ENCODE measurements at places on chromosomes 4 and X.

- DNase-seq: no peak
Observed at GRCh38 chr4:89894649-89895550, at the start of gene MMRN1. Gene MMRN1 (plus strand): TSS chr4:89894854. CDS start chr4:89894972, 118 bp downstream.

GRCh38 chr4:7112656-7113055, 44.8 kb upstream of the GRPEL1 start:
- no peak for DNase-seq

- no peak for DNase-seq
Observed at GRCh38 chrX:80282535-80282934, 137.7 kb upstream of the TENT5D start.

GRCh38 chr4:80918004-80918403, 112.5 kb upstream of the BMP3 start:
- no peak for DNase-seq

- DNase-seq: no peak
Observed at GRCh38 chr4:67103001-67103747, 442.1 kb downstream of the CENPC start.

DNA sequence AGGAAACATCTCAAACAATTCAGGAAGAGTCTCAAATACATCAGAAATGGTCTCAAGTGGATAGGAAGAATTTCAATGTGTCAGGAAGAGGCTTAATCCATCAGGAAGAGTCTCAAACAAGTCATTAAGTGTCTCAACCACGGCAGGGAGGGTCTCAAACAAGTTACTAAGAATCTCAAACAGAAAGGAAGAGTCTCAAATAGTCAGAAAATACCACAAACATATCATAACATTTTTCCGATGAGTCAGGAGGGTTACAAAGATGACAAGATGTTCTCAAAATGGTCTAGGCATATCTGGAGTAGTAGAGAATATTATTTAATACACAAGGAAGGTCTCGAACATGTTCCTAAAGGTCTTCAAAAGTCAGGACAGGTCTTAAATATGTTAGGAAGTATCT, 109.3 kb upstream of the USP9X start:
- no peak for DNase-seq

- DNase-seq: no peak
Observed at GRCh38 chr4:88240297-88240714, 44.1 kb downstream of the PPM1K start.

DNA sequence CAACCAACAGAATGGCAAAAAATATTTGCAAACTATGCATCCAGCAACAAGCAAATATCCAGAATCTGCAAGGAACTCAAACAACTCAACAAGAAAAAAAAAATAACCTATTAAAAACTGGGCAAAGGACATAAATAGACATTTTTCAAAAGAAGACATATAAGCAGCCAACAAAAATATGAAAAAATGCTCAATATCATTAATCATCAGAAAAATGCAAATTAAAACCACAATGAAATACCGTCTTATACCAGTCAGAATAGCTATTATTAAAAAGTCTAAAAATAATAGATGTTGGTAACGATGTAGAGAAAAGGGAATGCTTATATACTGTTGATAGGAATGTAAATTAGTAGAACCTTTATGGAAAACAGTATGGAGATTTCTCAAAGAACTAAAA, 53.4 kb downstream of the WDR19 start:
- no peak for DNase-seq

- DNase-seq: no peak
Observed at GRCh38 chrX:16435399-16435986, 214.5 kb upstream of the S100G start.

DNA sequence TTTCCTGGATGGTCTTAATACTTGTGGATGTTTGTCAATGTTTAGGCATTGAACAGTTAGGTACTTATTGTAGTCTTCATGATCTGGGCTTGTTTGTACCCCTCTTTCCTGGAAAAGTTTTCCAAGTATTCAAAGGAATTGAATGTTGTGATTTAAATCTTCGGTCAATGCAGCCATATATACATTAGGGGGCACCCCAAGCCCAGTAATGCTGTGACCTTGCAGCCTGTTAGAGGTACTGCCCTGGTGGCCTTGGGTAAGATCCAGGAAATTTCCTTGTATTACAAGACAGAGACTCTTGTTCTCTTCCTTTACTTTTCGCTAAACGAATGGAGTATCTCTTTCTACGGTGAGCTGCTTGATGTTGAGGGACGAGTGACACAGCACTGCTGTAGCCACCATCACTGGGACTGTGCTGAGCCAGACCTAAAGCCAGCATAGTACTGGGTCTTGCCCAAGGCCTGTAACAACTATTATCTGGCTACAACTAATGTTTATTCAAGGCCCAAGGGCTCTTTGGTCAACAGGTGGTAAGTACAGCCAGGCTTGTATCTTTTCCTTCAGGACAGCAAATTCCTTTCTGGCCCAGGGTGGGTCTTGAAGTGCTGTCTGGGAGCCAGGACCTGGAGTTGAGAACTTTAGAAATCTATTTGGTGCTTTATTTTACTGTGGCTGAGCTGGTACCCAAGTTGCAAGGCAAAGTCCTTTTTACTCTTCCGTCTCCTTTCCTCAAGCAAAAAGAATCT, 118.3 kb upstream of the ATOH1 start:
- peak; percentile 67 for DNase-seq

DNA sequence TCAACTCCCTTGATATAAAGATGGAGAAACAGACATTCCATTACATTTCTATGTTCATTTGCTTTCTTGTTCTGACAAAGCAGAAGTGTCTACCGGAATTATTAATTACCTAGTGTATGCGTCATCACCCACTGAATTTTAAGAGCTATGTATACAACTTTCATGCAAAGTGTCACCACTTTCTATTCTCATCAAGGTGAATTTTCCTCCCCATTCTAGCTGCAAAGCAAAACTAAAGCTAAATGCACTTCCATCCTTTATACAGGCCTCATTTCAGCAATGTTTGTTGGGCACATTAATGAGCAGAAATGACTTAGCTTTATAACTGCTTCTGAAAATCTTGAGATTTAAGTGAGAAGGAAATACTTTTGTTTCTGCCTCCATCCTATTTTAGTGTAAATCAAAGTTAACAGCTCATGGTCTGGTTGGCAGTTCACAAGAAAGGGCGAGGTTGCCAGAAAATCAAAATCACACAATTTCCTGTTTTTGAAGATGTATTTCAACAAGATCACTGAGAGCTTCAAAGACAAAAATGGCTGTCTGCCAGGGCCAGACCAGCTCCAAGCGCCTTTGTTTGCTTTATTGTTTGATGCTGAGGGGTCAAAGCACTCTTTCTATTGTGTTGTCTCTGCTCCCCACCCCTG, 7.2 kb upstream of the FAM9C start:
- DNase-seq: no peak

GRCh38 chr4:168849997-168850396, 160.1 kb downstream of the CBR4 start:
- DNase-seq: peak; percentile 57

DNA sequence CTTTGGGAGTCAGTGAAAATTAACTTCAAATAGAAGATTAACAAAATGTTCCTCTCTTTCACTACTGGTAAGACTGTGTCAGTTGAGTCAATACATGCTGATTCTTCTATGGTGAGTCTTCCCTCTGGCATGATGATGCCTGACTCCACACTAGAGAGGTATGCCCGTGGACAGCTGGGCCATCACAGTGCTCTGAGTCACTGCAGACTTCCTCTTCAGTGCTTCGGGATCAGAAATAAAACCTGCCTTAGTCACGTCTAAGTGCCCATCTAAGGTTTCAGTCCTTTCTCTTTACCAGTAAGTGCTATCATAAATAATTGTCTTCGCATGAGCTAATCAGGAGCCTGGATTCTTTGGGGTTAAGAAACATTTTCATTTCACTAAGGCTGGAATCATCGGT, 1.6 kb upstream of the ASB5 start:
- no peak for DNase-seq

GRCh38 chr4:55545641-55546505, 836 bp downstream of the CLOCK start:
- peak; percentile 79 for DNase-seq

- no peak for DNase-seq
Observed at GRCh38 chr4:179858221-179858620, 2385.0 kb upstream of the TENM3 start.

DNA sequence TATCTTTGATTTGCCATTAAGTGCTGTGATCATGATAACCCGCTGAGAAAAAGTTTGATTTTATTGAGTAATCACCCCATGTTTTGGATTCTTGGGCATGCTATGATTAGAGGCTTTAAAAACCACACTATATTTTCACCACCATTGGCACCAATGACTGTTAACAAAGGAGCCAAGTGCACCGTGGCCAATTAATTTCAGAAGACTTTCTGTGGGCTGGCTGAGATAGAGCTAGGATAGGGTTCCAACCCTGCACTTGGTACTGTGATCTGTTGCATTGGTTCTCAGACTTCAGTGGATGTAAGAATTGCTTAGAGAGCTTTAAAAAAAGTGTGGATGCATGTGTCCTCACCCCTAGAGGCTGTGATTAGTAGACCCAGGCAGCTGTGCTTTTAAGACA, 32.4 kb downstream of the OCRL start:
- no peak for DNase-seq

GRCh38 chr4:36432586-36432985, 151.2 kb downstream of the DTHD1 start:
- DNase-seq: no peak
